Trophoblast cell (in vitro differentiated cells and primary cell): ENCODE measurements at places on chromosomes 4 and X.

GRCh38 chrX:123833387-123833786 lies 26.5 kb upstream of the XIAP start:
- peak; percentile 59 for DNase-seq

- no peak for DNase-seq
Measured at GRCh38 chr4:143667461-143667860, 33.0 kb downstream of the FREM3 start.

- DNase-seq: no peak
Measured at GRCh38 chr4:138902705-138903104, 112.9 kb upstream of the NOCT start.

- DNase-seq: no peak
Measured at GRCh38 chr4:3399277-3400194, 42.2 kb upstream of the HGFAC start.

- no peak for DNase-seq
Measured at GRCh38 chrX:41808047-41808446, 84.1 kb downstream of the GPR82 start.

DNA sequence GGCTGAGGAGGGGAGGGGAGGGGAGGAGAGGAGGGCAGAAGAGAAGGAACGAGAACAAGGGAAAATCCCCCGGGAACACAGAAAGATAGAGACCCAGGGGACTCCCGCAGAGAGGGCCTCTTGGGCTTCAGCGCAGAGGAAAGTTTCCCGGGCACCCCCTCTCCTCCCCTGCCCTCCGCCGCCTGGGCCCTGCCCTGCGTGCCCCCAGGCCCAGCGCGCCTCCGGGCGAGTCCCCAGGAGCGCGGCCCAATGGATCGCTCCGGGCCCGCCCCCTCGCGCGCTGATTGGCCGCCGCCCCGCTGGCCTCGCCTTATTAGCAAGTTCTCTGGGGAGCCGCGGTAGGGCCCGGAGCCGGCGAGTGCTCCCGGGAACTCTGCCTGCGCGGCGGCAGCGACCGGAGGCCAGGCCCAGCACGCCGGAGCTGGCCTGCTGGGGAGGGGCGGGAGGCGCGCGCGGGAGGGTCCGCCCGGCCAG lies at the start of gene MSX1:
TSS of gene MSX1 (plus strand) at position 341 of the 474 bp plus-strand sequence. CDS start 235 bp downstream, outside the sequence.
- DNase-seq: peak; percentile 32

- no peak for DNase-seq
Measured at GRCh38 chr4:147840838-147841738, 109.2 kb downstream of the ARHGAP10 start.

DNA sequence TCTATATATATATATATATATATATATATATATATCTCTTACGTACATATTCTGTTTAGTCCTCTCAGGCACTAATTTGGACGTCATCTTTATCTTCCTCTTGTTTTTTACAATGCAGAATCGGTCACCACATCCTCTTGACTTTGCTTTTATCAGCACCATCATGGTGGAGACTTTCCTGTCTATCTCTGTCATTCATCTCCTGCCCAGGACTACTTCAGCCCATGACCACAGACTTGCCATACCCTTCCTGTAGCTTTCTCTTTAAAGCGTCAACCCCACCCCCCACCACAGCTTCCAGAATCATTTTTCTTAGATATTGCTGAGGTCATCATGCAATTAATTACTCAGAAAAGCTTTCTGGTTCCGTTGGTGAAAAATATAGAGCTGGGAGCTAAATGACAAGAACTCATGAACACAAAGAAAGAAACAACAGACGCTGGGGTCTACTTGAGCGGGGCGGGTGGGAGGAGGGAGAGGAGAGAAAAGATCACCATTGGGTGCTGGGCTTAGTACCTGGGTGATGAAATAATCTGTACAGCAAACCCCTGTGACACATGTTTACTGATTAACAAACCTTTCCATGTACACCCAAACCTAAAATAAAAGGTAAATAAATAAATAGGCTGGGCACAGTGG lies 30.5 kb upstream of the PRKX start:
- no peak for DNase-seq

DNA sequence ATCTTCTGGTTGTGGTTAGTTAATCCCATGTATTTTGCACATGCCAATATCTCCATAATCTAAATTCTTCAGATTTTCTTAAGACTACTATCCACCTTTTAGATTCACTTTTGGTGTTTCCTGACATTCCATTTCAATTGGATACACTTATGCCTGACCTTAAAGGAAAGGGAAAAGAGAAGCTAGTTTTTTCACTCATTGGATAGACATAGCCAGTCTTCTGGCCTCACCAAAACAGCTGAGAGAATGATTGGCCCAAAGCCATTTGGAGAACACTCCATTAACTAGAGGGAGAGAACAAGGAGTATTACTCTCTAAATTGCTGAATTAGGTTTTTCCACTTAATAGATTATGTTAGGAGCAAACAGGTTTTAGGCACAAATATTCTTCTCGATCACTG lies 4.0 kb downstream of the PRPS1 start:
- DNase-seq: no peak

DNA sequence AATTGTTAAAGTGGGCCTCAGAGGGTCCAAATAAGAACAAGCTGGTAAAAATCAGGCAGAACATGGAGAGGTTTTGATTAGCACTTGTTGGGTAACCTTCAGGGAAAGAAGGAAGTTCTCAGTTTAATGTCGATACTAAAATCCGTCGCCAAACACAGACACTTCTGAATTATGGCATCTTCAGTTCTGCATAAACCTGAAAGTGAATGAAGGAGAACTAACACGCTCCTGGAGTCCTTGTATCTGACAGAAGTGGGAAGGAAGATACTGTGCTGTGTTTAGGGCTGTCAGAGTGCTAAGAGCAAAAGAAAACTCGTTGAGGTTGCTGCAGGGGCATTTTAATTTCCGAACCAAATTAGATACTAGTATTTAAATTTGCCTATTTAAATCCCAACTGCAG lies 106.2 kb downstream of the TMA16 start:
- DNase-seq: no peak

GRCh38 chr4:128232719-128233118 lies 54.9 kb downstream of the PGRMC2 start:
- peak; percentile 61 for DNase-seq

DNA sequence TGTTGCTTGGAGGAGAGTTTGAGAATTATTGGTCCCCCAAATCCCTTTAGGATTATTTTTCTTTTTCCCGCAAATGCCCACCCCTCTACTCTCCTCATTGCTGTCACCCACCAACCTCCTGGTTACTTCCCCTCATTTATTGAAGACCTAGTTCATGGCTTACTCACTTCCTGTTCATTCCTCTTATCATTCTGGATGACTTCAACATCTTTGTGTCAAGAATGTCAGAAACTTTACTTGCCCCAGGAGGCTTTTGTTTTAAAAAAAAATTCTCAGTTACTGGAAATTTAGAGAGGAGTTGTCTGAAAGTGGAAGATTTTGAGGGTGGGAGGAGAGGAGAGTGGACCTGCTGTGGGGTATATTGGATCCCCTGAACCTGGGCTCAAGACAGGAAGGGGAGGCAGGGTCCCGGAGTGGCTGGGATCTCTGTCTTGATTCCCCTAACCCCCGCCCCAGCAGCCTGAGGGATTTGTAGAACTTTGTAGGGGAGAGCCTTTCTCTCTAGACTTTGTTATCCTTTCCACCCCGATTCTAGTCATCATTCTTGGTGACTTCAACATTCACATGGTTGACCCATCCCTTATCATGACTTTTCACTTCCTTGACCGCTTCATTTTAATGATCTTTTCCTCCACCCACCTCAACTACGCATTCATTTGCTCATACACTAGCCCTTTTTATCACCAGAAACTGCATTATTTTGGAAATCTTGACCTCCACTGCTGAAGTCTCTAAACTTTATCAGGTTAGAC lies 69.9 kb upstream of the ESX1 start:
- peak; percentile 57 for DNase-seq

GRCh38 chr4:81378386-81378785 lies 93.3 kb downstream of the RASGEF1B start:
- no peak for DNase-seq

DNA sequence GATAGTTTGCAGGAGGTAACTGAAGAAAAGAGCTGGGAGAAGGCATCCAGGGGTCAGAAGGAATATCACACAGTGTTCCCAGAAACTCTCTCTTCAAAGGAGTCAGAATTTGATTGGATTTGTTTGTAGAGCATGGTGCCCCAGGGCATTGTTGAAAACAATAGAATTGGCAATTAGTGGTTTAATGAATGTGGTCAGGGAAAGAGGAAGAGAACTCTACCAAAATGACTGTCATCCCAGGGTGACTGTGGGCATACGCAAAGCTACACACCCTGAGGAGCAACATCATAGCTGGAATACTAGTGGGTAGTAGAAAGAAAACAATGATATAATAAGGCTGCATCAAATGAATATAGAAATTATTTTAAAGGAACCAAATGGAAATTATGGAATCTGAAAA lies 21.5 kb downstream of the TNIP2 start:
- no peak for DNase-seq

- DNase-seq: no peak
Measured at GRCh38 chr4:77827343-77827742, 8.2 kb upstream of the CNOT6L start.

DNA sequence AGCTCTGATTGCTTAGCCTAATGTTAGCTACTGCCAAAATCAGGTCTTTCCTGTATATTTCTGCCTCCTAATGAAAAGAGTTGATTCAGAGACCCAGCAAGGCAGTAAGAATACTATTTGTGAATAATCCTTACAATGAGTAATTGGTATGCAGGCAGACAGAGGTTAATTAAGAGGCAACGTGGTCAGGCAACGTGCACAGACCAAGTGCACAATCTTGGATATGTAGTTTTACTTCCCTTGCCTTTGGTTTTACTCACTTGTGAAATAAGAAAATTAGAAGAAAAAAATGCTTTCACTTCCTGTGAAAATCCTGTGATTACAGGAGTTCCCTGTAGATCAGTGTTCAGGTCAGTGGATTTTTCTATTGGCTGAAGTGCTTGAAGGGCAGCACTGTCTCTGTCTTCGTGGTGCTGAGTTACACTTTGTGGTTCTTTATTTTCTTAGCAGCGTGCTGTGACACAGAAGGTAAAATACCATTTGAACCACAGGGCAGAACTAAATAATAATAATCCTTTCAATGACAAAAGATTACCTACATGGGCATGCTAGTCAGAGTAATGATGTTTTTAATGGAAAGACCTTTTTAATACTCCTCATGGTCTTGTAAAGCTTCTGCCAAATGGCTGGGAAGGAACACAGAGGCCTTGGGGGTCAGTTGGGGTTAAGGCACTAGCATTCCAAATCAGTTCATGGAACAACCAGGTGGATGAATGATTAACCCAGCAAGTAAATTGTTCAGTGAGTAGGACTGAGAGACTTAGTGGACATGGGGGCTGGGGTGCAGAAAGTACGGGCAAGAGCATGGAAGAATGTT lies 430.9 kb downstream of the MAPK10 start:
- peak; percentile 17 for DNase-seq

DNA sequence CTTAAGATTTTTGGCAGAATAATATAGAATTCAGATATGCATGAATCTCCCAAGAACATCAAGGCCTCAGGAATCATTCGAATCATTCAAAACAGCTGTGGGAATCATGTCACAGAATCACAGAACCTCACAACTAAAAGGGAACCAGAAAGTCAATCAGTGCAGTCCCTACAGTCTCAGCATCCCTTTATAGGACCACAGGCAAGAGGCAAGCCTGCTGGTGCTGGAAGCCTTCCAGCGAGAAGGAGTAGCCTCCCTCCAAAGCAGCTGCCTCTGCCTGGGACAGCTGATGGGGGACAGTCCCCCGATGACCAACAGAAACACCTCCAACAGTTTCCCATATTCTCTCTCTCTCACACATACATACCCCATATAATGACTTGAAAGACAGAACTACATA lies 20.7 kb downstream of the QDPR start:
- no peak for DNase-seq

GRCh38 chr4:158020176-158020575 lies 152.6 kb downstream of the GASK1B start:
- no peak for DNase-seq

DNA sequence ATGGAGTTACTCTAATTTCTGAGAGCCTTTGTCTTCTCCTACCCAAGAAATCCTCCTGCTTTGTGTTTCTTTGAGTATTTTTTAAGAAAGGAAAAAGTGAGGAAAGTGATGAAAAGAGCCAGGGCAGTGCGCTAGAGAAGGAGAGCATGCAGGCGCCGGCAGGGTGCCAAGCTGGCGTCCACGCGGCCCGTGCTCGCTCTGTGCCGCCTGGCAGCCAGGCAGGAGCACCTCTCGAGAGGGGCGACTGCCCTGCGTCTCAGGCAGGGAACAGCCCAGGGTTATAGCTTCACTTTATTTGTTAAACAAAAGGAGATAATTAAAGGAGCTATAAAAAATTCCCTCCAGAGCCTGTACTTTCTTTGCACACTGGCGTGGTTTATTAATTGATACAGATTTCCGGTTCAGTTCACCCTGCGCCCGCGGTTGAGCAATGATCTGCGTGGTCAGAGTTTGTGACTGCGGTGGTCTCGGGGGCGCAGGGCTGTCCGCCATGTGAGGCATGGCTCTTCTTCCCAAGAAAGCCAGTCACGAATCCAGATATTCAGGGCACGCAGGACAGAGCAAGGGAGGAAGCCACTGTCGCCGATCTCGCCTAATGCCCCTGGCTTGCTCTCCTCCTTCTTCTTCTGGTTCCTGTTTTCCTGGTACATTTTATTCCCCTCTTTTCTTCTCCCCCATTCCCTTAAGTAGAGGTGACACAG lies 110.8 kb upstream of the PAQR3 start:
- DNase-seq: no peak
